Stimulated activated CD8-positive, alpha-beta memory T cell treated with anti-CD3 and anti-CD28 coated beads, Interleukin-7, amount 100 ng/mL, for 24 hours (primary cell): ENCODE measurements at places on chromosomes 1 and 21.

GRCh38 chr1:43944860-43945259 lies 1.9 kb upstream of the IPO13 start:
- no peak for DNase-seq

GRCh38 chr1:223745731-223746130 lies 33.4 kb downstream of the CAPN2 start:
- no peak for DNase-seq

DNA sequence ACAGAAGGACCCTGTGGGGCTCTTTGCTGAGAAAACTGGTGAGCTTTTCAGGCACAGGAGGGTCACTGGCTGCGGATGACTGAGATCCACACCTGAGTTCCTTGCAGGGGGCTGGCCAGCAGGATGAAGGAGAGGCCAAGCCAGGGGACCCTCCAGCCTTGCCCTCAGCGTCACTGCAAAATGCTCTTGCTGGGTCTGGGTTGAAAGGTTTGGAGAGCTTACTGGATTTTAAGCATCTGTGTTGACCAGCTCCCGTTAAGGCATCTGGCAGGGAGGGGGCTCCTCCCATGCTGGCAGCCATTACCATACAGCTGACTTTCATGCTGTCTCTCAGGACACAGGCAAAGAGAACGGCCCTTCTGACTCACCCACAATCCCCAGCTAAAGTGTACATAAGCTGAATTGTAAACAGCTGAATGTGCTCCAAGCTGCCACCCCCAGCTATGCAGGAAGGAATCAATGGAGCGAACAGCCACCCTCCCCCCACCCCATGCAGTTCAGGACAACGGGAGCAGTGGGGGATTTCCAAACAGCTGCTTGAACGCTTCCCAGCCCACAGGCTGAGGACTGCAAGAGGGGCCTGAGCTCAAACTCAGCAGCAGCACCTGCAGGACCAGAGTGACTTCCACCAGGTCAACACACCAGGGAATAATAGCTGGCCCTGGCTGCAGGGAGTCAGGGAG lies 21.3 kb upstream of the A3GALT2 start:
- no peak for DNase-seq

GRCh38 chr1:109659997-109660690 lies 4.2 kb downstream of the GSTM4 start:
- DNase-seq: no peak

DNA sequence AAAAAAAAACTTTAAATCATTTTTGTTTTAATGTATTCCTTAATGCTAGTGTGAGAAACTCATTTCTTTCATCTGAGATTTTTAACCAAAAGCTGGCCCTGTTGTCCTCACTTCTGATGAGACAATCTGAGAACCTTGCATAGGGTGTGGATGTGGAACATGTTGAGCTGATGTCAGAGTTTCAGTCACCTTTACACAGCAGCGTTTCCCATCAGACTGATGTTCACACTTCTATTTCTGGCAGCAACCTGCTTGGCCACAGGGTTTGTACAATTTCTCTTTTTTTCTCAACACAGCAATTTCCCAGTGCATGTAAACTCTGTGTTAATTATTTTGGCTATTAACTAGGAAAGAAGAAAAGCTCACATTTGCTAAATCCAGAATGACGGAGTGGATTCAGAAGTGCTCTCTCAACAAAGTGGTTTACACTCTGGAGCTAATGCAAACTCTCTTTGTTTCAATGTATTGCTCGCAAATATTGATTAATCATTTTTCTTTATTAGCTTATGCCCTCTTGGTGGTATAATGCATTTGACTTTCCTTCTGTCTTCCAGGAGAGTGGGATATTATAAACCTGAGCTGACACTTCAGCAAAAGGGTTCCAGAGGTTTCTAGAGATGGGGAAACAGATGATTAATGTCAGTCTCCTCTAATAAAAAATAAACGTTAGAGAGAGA lies 70.5 kb upstream of the HSPA13 start:
- DNase-seq: no peak

- DNase-seq: no peak
Measured at GRCh38 chr1:226660410-226661182, 78.5 kb downstream of the ITPKB start.

GRCh38 chr1:57966340-57966739 lies 542.5 kb upstream of the DAB1 start:
- DNase-seq: no peak
